Activated T-helper 2 cell treated with anti-CD3 and anti-CD28 coated beads, Interferon-gamma antibody, Interleukin-2, Interleukin-4, amounts not matched to agents 10 μg/mL and 5 μg/mL and 100 μg/mL, durations not matched to agents 14 hours and 24 hours and 36 hours (primary cell): ENCODE measurements at places on chromosomes 6 and 20.

GRCh38 chr6:150229436-150230163, 86.8 kb downstream of the PPP1R14C start:
- no peak for DNase-seq

GRCh38 chr6:5422321-5422915, 161.1 kb downstream of the FARS2 start:
- no peak for DNase-seq

DNA sequence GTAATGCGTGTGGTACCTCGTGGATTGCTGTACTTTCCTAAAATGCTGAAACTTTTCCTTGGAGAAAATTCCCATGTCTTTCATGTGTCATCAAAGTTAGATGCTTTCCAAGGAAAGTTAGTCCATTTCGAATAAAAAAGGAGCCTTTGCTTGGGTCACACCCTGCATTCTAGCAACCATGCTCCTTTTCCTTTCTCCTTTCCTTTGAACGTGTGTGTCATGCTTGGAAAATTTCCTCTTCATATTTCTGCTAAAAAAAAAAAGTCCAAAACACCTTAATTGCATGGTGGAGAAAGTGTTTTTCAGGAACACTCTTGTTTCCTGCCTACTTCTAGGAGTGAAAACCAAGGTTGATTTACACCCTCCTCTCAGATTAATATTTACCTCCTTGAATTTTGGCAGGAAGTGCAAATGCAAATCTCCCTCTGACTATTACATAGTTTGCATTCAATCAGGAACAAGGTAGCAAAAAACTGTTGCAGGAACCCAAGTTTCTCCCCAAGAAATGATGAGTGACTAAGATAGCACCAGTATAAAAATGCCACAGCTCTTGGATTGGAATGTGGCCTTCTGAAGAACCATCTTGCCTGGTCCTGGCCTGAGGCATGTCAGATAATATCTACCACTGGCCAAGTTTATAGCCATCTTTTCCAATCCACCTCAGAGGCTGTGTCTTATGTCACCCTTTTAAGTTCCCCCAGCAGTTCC, 590.6 kb downstream of the QKI start:
- DNase-seq: no peak

DNA sequence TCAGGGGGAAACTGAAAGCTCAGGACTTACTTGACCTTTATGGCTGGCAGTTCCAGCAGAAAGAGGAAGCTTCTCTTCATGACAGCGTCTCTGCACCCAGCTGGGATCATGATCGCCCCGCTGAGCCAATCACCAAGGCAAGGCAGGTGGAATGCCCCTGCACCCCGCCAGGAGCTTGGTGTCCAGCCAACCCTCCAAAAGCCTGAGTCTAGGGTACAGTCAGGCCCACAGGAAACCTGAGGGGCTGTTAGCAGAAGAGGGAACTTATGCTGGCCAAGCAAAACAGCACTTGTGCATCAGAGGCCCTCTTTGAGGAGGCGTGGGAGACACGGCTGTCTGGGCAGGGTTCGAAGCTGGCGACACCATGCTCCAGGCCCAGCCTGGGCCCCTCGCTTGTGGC, 188.3 kb upstream of the GMDS start:
- DNase-seq: no peak

- DNase-seq: no peak
Observed at GRCh38 chr6:90159452-90159851, 137.2 kb downstream of the BACH2 start.

DNA sequence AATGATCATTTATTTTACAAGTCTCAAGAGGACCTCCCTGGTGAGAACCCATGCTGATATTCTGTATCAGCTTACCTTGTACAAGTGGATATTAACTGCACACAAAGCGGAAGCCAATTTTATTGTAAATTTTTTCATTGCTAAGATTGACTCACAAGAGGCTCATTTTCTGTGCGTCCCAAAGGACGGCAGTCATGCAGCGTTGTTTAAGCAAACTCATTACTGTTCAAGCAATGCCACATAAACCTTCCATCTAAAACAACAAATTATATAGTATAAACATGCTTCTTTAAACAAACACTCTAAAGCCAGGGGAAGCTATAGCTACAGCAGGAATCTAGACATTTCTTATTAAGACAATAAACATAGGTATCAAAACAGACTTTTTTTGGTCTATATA, 575.3 kb downstream of the FRK start:
- DNase-seq: no peak
